ENCODE measurements at places on chromosomes 3 and 15.

DNA sequence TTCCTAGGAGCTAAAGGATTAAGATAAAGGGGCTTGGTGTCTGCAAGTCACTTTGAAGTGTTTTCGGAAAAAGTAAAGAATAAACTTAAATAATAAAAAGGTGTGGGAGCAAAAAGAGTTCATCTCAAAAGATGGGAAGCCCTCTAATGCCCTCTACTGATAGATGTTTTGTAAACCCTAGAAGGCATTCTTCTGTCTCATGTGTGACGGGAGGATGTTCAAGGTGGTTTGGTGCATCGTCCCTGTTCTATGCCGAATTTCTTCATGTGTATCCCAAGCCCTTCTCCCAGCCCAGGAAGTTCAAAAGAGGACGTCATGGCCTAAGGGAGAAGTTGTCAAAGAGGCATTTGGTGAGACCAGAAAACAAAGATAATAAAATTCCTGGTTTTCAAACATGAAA lies 37.2 kb downstream of the CCK start:
- no peak for DNase-seq

DNA sequence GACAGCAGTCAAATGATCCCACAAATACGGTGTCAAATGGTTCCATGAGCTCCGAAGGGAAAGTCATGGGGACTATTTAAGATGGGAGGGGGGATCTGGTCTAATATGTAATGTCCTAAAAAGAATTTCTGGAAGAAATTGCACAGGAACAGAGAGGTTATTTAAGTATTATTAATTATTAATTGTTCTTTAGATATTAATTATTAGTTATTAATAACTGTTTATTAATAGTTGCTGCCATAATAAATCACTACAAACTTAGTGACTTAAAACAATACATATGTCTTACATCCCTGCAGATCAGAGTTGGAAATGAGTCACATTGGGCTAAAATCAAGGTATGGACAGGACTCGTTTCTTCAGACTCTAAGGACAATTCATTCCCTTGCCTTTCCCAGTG lies 588.2 kb upstream of the NR2F2 start:
- DNase-seq: no peak

DNA sequence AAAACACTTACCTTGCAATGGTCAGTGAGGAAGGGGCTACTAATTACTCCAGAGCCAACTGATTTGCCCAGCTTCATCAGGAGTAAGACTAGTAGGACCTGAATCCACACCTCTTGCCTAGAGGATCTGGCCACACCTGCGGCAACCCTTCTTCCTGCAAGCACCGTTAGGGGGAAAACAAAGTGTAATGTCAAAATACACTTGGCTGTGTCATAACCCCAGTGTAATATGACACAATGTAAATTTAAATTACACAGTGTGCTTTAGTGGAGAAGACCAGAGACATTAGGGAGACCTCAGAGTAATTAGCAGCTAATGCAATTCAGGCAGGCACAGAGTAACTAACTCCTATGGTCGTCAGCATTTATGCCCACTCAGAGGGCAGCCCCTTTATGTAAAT lies 308.5 kb upstream of the ARRDC4 start:
- DNase-seq: no peak

- no peak for DNase-seq
Observed at GRCh38 chr15:77173487-77173886, 102.6 kb upstream of the TSPAN3 start.

GRCh38 chr3:130093741-130094391 lies 12.2 kb downstream of the ALG1L2 start:
- no peak for DNase-seq

Measured in iPS-NIHi11 (cell line).